ENCODE measurements at places on chromosomes 1 and 21. TPM values are rescaled to one million over a fixed set of nuclear protein-coding genes. Genes with fewer than 3 reads are reported as not detected.
A peak's percentile ranks its signal among the peaks of the same experiment; 100 is the strongest.

The UBL4B gene
- total RNA-seq = not detected

The FHAD1 gene
- not detected for total RNA-seq

The KCNH1 gene
- total RNA-seq = not detected

The SYF2 gene
- total RNA-seq = 14.3 TPM

The ACKR1 gene
- 642 TPM for total RNA-seq

The SH2D1B gene
- total RNA-seq = not detected

The ZMYND12 gene
- total RNA-seq = not detected

The ADGRL4 gene
- 73.5 TPM for total RNA-seq

The LCE2A gene
- total RNA-seq = not detected

The UTS2 gene
- total RNA-seq = not detected

GRCh38 chr21:32499249-32500055, 85.9 kb downstream of the TCP10L start:
- peaks cover 17% of the 10 kb centered on the region for H3K4me1 ChIP-seq
- no peak for DNase-seq
- H3K36me3 ChIP-seq = peaks cover 17% of the 10 kb centered on the region
- no peaks in the 10 kb centered on the region for H3K27me3 ChIP-seq
- H3K4me3 ChIP-seq = no peak overlapping the region

- H3K4me3 ChIP-seq = no peak overlapping the region
- H3K36me3 ChIP-seq = no peaks in the 10 kb centered on the region
- H3K27ac ChIP-seq = no peak overlapping the region
- no peak for DNase-seq
- H3K27me3 ChIP-seq = no peaks in the 10 kb centered on the region
These were observed 12.8 kb downstream of the GCSAML start for GRCh38 chr1:247561711-247562110.

- no peaks in the 10 kb centered on the region for H3K27me3 ChIP-seq
- H3K4me1 ChIP-seq = peaks cover 3% of the 10 kb centered on the region
- DNase-seq = no peak
- H3K36me3 ChIP-seq = no peaks in the 10 kb centered on the region
- H3K27ac ChIP-seq = peak overlapping the region; percentile 21
- no peak overlapping the region for H3K4me3 ChIP-seq
These were observed 2.0 kb upstream of the RCSD1 start for GRCh38 chr1:167627865-167628641.

DNA sequence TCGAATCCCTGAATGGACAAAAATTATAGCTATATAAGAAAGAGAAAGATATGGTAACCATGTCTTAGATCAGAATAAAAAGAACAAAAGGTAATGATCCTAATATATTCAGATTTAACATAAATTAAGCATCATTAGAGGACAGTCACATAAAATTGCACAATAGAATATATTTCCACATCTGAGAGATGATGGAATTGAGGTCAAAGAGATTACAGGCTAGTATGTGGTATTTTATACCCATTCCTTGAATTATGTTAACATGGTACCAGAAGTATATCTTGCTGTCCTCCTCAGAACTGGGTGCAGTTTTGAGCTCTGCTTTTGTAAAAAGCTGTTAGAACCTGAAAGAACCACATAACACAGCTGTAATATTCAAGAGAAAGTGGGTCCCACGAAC, 245.6 kb upstream of the HOOK1 start:
- no peaks in the 10 kb centered on the region for H3K27me3 ChIP-seq
- no peak for DNase-seq
- no peaks in the 10 kb centered on the region for H3K36me3 ChIP-seq
- no peak overlapping the region for H3K27ac ChIP-seq
- H3K4me1 ChIP-seq = no peaks in the 10 kb centered on the region

- no peaks in the 10 kb centered on the region for H3K27me3 ChIP-seq
- no peak for DNase-seq
- no peak overlapping the region for H3K4me3 ChIP-seq
- H3K27ac ChIP-seq = no peak overlapping the region
- H3K4me1 ChIP-seq = no peaks in the 10 kb centered on the region
- no peaks in the 10 kb centered on the region for H3K36me3 ChIP-seq
These were observed 253.3 kb downstream of the DUSP10 start for GRCh38 chr1:221488550-221488949.

GRCh38 chr1:227225715-227226346, 92.5 kb downstream of the CDC42BPA start:
- H3K27ac ChIP-seq = no peak overlapping the region
- no peaks in the 10 kb centered on the region for H3K4me1 ChIP-seq
- H3K27me3 ChIP-seq = no peaks in the 10 kb centered on the region
- no peaks in the 10 kb centered on the region for H3K36me3 ChIP-seq

GRCh38 chr1:54557671-54558355, 9.8 kb downstream of the ACOT11 start:
- H3K36me3 ChIP-seq = peaks cover 4% of the 10 kb centered on the region
- peaks cover 2% of the 10 kb centered on the region for H3K4me1 ChIP-seq
- H3K27me3 ChIP-seq = no peaks in the 10 kb centered on the region
- DNase-seq = no peak
- H3K27ac ChIP-seq = no peak overlapping the region

GRCh38 chr1:174969977-174970376, 29.8 kb upstream of the CACYBP start:
- H3K27me3 ChIP-seq = no peaks in the 10 kb centered on the region
- H3K4me3 ChIP-seq = no peak overlapping the region
- no peaks in the 10 kb centered on the region for H3K36me3 ChIP-seq
- H3K27ac ChIP-seq = no peak overlapping the region
- no peak for DNase-seq

GRCh38 chr21:36891692-36892091, 74.8 kb downstream of the HLCS start:
- no peak for DNase-seq
- no peak overlapping the region for H3K4me3 ChIP-seq
- H3K4me1 ChIP-seq = no peaks in the 10 kb centered on the region
- peaks cover 7% of the 10 kb centered on the region for H3K36me3 ChIP-seq
- H3K27me3 ChIP-seq = no peaks in the 10 kb centered on the region

DNA sequence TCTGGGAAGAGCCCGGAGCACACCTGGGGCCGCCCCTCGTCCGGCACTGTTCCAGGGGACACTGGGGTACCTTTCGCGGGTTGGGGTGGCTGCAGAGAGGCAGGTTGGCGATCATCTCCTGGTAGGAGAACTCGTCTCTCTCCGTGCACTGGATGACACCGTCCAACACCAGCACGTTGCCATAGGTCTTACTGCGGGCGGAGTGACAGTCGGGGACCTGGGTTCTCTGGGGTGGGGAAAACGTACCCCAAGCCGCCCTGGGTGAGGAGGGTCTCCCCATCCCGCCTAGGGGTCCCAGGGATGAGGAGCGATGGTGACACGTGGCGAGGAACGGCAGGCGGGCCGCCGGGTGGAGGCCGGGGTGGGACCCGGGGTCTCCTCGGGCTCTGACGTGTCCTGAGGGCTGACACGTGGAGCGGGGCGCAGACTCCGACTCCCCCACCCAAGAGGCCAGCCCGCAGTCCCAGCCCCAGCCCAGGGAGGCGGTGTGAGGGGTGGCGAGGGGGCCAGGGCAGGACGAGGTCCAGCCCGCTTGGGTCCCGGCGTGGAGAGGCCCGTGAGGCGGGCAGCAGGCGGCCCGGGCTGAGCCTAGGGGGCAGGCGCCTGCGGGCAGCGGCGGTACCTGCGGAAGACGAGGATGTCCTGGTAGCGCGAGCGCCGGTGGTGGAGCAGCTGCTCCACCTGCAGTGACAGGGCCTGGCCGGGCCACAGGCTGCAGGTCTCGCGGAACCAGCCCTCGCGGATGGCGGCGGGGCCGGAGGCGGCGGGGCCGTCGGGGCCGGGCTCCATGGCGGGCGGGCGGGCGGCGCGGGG, 457 bp downstream of the SRM start:
- no peak for DNase-seq
- H3K4me1 ChIP-seq = peaks cover 16% of the 10 kb centered on the region
- H3K27me3 ChIP-seq = no peaks in the 10 kb centered on the region
- H3K36me3 ChIP-seq = peaks cover 13% of the 10 kb centered on the region

- H3K27ac ChIP-seq = peak overlapping the region; percentile 53
- H3K27me3 ChIP-seq = no peaks in the 10 kb centered on the region
- DNase-seq = peak; percentile 85
These were observed 4.5 kb upstream of the CRABP2 start for GRCh38 chr1:156709757-156710489.

- no peak overlapping the region for H3K4me3 ChIP-seq
- H3K27ac ChIP-seq = no peak overlapping the region
- H3K36me3 ChIP-seq = peaks cover 15% of the 10 kb centered on the region
- DNase-seq = no peak
- no peaks in the 10 kb centered on the region for H3K4me1 ChIP-seq
These were observed 20.0 kb downstream of the CITED4 start for GRCh38 chr1:40842207-40842606.

DNA sequence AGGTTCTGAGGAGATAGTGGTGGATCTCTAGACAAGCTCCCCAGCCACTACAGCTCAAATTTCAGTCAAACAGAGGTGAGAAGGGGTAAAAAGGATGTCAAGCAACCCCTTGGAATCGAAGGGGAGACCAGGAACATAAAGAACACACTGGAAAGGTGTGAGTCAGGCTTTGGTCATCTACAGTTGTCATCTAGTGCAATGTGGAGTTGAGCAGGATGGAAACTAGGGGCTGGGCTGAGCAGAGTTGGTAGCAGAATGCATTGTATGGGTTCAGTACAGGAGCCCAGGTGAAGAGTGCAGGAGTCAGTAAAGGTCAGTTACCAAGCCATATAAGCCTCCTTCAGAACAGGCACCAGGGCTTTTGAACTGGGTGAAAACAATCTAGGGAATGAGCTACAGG, 52.7 kb upstream of the VAV3 start:
- H3K27me3 ChIP-seq = no peaks in the 10 kb centered on the region
- H3K4me3 ChIP-seq = no peak overlapping the region
- DNase-seq = no peak
- H3K27ac ChIP-seq = no peak overlapping the region

GRCh38 chr1:10415211-10415930, 14.9 kb upstream of the CENPS start:
- peak overlapping the region; percentile 44 for H3K27ac ChIP-seq
- H3K36me3 ChIP-seq = peaks cover 88% of the 10 kb centered on the region
- peak; percentile 70 for DNase-seq
- H3K4me1 ChIP-seq = no peaks in the 10 kb centered on the region
- no peak overlapping the region for H3K4me3 ChIP-seq

GRCh38 chr1:157047062-157047410, 1.5 kb upstream of the ARHGEF11 start:
- H3K36me3 ChIP-seq = no peaks in the 10 kb centered on the region
- H3K27me3 ChIP-seq = no peaks in the 10 kb centered on the region
- no peak overlapping the region for H3K4me3 ChIP-seq
- H3K4me1 ChIP-seq = peaks cover 17% of the 10 kb centered on the region
- no peak overlapping the region for H3K27ac ChIP-seq
- no peak for DNase-seq

GRCh38 chr1:55143684-55144083, 71.5 kb downstream of the USP24 start:
- DNase-seq = no peak
- H3K4me1 ChIP-seq = no peaks in the 10 kb centered on the region
- H3K4me3 ChIP-seq = no peak overlapping the region
- H3K36me3 ChIP-seq = peaks cover 22% of the 10 kb centered on the region
- no peaks in the 10 kb centered on the region for H3K27me3 ChIP-seq

DNA sequence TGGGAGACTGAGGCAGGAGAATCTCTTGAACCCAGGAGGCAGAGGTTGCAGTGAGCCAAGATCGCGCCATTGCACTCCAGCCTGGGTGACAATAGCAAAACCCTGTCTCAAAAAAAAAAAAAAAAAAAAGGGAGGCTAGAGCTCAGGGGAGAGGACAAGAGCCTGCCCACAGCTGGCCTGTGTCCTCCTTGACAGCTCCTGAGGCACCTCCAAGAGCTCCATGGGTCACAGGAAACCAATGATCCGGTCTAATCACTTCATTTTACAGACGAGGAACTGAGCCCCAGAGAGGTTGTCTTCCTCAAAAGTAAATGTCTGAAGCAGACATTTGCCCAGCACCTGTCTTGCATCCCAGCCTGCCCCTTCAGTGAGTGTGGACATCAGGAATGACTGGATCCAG, 49.4 kb downstream of the NID1 start:
- peak overlapping the region; percentile 26 for H3K27ac ChIP-seq
- no peak overlapping the region for H3K4me3 ChIP-seq
- no peak for DNase-seq
- no peaks in the 10 kb centered on the region for H3K27me3 ChIP-seq
- no peaks in the 10 kb centered on the region for H3K4me1 ChIP-seq

DNA sequence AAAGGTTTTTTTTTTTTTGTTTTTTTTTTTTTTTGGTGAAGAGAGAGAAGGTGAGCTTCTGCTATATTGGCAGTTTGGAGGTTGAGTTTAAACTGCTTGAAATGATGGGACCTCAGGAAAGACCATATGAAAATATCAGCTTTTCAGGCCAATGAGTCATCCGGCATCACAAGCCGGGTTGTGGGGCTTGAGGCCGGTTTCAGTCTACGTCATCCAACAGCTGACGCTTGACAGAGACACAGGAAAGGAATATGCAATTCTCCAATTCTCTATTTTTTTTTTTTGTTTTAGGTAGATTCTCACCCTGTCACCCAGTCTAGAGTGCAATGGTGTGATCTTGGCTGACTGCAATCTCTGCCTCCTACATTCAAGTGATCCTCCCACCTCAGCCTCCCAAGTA, 52.4 kb downstream of the KCNJ6 start:
- no peak overlapping the region for H3K27ac ChIP-seq
- H3K4me1 ChIP-seq = no peaks in the 10 kb centered on the region
- H3K27me3 ChIP-seq = no peaks in the 10 kb centered on the region
- H3K36me3 ChIP-seq = no peaks in the 10 kb centered on the region
- no peak for DNase-seq

- H3K27ac ChIP-seq = no peak overlapping the region
- H3K4me3 ChIP-seq = no peak overlapping the region
- H3K4me1 ChIP-seq = no peaks in the 10 kb centered on the region
- no peaks in the 10 kb centered on the region for H3K27me3 ChIP-seq
- H3K36me3 ChIP-seq = no peaks in the 10 kb centered on the region
These were observed 11.9 kb downstream of the ALPL start for GRCh38 chr1:21520899-21521716.

- H3K36me3 ChIP-seq = no peaks in the 10 kb centered on the region
- no peak overlapping the region for H3K4me3 ChIP-seq
- no peaks in the 10 kb centered on the region for H3K27me3 ChIP-seq
These were observed 1144.3 kb upstream of the NCAM2 start for GRCh38 chr21:19853709-19854575.

- H3K4me1 ChIP-seq = no peaks in the 10 kb centered on the region
- H3K27me3 ChIP-seq = no peaks in the 10 kb centered on the region
- no peak overlapping the region for H3K4me3 ChIP-seq
- DNase-seq = no peak
- H3K27ac ChIP-seq = no peak overlapping the region
These were observed 43.6 kb downstream of the C21orf91 start for GRCh38 chr21:17775431-17776126.

Measured in ascending aorta (tissue), 2 donors.